ENCODE measurements at places on chromosomes 4 and X.

DNA sequence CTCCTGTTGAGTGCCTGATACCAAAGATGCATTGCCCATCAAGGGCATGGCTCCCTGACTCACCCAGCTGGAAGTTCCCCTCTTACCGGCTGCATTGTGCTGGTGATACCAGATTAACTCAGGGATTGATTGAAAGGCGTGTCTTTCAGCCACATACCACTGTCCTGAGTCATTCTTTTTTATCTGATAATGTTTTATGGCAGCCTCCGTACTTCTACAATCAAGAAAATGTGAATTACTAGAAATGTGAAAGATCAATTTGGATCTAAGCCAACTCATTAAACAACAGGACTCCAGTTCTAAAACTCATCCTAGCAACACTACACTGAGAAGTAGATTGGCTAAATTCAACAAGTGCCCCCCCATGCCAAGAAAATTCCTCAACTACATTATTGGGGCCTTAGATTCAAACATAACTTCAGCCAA lies 40.0 kb downstream of the TXK start:
- peak; percentile 21 for DNase-seq

DNA sequence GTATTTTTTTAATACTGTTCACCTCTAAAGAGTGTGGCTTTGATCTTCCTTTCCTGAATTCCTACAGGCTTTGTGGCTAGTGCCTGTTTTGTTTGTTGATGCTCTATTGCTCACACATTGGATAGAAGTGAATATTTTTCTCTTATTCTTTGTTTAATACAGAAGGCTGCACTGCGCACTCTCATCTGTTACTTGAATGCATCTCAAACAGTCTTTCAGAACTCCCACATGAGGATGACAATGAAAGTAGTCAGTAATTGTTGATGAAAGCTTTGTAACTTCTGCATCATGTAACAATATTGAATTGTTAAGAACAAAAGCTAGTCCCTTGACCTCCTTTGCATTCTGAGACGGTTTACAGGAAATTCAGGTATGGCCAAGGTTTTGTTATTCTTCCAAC lies 29.1 kb upstream of the GALNT7 start:
- DNase-seq = no peak

- DNase-seq = no peak
These were observed 169.9 kb upstream of the RBPJ start for GRCh38 chr4:26150948-26151347.

DNA sequence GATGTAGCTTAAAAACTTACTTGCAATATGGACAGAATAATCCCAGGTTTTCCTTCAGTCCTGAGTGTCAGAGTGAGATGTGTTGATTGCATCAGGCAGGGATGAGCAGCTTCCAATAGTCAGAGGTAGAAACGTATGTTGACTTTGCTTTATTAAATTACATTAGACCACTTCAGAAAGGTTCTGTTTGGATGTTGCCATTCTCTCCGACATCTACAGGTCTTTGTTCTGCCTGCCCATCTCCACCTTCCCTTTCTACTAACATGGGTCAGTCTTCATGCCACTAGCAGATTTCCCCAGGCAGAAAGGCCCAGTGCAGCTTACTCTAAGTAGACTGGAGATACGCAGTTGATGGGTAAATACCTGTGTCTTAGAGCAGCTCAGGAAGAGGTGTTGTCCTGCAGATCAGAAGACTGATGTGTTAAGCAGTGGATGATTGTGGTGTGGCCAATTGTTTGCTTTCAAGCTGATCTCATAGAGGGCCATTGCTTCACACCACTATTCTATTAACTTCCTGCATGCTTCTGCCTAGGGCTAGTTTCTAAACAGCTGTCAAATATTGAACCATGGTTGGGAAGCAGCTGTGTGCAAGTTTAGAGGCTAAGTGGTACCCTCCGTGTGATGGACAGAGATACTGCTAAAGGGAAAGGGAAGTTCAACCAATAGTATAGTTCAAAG lies 1.8 kb downstream of the FRMPD4 start:
- DNase-seq = no peak

DNA sequence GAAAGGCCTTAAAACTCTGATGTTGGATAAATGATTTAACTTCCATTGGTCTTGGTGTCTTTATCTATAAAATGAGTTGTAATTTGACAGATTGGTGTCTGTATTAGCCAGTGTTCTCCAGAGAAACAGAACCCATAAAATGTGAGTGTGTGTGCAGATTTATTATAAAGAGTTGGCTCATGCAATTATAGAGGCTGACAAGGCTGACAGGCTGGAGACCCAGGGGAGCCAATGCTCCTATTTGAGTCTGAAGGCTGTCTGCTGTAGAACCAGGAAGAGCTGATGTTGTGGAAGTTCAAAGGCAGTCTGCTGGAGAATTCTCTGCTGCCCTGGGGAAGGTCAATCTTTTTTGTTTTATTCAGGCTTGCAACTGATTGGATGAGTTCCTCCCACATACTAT lies 131.7 kb downstream of the SLC4A4 start:
- DNase-seq = no peak

GRCh38 chrX:2608638-2609430 lies 82.3 kb upstream of the CD99 start:
- peak; percentile 64 for DNase-seq

DNA sequence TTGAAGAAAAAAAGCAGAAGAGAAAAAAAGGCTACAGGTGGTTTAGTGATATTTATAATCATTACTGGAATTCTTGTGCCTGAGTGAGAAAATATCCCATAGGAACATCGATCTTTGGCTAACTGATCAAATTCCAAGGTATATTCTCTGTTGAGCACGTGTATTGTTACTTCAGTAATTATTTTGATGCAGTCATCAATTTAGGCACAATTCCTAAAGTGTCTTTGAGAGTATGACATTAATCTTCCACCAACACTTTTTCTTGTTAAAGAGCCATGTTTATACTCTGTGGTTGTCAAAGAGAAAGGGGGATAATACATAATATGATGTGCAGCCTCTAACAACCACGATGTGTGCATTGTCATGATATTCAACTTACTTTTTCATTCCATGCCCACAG lies 151.1 kb downstream of the TSPAN5 start:
- DNase-seq = no peak

DNA sequence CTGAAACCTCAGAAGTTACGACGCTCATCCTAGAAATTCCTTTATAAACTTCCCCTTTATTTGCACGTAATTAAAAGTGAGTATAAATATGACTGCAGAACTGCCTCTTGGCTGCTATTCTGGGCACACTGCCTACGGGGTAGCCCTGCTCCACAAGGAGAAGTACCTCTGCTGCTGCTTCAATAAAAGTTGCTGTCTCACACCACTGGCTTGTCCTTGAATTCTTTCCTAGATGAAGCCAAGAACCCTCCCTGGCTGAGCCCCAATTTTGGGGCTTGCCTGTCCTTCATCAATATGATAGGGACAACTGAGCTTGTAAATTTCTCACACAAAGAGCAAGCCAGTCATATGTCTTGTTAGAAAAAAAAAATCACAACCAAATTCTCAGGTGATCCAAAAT lies 115.8 kb downstream of the VEGFC start:
- DNase-seq = no peak

DNA sequence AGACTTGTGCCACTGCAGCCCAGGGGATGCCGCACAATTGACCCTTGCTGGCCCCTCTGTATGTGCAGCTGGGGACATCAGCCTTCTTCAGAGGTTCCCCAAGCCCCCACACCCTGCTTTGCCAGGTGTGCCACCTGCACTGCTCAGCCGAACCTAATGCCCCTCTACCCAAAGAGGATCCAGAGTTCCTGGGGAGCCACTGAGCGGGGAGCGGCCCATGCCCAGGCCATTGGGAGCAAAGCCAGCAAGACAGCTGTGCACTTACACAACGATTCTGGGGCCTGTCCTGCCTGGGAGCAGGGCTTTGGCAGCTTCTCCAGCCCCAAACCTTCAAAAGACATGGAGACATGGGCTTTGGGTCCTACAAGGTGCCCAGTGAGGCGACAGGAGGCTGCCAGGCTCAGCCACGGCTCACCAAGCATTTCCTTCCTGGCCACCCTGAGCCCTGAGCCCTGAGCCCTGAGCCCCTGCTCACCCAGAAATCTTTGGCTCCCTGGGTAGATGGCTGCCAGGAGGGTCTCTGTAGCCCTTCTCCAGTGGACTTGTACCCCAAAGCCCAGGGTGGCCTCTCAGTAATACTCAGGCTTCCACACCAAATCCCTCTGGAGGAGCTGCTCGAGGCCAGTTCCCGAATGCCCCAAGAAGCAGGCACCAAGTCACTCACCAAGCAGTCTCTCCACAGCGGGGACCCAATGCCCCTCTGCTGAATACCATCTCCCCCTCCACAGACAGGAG lies 13.0 kb downstream of the PNMA6E start:
- no peak for DNase-seq

DNA sequence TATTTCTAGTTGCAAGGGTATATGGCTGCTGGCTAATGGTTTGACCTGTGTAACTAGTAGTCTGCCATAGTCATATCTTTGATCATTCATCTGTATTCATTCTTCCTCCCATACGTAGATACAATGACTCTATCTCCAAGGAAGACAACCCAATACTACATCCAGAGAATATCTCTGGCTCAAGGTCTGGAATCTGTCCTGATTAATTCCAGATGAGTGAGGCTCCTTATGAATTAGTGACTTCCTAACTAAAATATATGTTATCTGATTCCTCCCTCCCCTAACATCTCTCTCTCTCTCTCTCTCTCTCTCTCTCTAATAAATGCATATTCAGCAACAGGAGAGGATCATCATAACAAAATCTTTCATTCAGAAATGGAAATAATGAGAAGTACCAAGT lies 641.5 kb downstream of the FAT4 start:
- no peak for DNase-seq

- DNase-seq = no peak
These were observed 33.6 kb upstream of the HGFAC start for GRCh38 chr4:3407930-3408792.

- no peak for DNase-seq
These were observed 81.7 kb downstream of the HS6ST2 start for GRCh38 chrX:132876523-132877338.

- no peak for DNase-seq
These were observed 57.3 kb downstream of the GSTCD start for GRCh38 chr4:105765690-105766407.

- no peak for DNase-seq
These were observed 131.1 kb upstream of the SCML1 start for GRCh38 chrX:17606231-17606630.

GRCh38 chr4:63211375-63211774 lies 1197.9 kb downstream of the TECRL start:
- DNase-seq = no peak

- no peak for DNase-seq
These were observed 1186.8 kb downstream of the TECRL start for GRCh38 chr4:63222466-63222865.

DNA sequence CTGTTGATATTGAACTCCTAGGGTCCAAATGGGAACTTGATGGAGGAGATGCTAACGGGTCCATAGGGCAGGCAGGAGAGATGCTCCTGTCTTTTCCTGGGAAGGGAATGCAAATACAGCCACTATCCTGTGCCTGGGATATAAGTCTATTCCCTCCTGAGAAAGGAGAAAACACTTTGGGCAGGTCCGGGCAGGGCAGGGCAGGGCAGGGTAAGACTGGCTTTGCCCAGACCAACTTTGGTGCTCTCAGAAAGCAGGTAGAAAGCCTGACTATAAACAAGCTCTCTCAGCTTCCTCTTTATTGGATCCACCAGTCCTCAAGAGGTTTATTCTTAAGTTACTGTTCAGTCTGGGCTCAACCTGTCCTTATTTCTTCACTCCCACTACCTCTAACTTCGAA lies 232.3 kb downstream of the PTTG2 start:
- DNase-seq = no peak

GRCh38 chr4:183508697-183509335 lies 4.0 kb downstream of the ING2 start:
- DNase-seq = no peak

DNA sequence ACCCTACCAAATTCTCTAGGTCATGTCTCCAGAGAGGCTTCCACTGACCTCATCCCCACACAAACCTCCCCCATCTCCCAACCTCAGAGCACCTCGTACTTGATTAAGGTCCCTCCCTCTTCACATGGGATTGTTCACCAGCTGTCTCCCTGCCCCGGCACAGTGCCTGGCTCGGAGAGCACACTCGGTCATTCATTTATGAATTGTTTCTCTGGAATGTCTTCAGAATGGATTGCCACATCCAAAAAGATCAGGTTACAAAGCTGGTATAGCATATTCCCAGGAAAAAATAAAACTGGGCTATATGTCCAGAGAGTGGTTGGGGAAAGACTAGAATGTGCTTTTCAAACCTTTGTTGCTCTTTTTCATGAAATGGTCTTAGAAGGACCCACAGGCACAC lies 21.6 kb downstream of the JAKMIP1 start:
- DNase-seq = no peak

- DNase-seq = no peak
These were observed 34.1 kb upstream of the RPS6KA3 start for GRCh38 chrX:20300822-20301221.

DNA sequence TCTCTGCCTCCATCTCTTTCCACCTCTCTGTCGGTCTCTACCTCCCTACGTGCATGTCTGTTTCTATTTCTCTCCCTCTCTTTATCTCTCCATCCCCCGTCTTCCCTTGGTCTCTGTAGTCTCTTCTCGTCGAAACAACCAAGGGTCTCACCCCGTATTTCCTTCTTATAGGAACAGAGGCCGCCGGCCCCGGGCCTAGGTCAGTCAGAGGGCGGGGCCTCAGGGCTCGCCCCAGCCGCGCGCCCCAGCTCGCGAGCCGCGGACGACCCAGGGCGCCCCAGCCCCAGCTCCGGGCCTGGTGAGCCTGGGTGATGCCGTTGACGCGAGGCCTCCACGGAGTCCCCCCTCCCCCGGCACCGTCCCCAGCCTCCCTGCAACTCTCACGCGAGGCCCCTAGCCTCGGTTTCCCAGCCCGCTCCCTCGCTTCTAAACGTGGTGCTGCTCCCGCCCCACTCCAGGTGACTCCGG lies 6.6 kb downstream of the TIMM17B start:
- no peak for DNase-seq

DNA sequence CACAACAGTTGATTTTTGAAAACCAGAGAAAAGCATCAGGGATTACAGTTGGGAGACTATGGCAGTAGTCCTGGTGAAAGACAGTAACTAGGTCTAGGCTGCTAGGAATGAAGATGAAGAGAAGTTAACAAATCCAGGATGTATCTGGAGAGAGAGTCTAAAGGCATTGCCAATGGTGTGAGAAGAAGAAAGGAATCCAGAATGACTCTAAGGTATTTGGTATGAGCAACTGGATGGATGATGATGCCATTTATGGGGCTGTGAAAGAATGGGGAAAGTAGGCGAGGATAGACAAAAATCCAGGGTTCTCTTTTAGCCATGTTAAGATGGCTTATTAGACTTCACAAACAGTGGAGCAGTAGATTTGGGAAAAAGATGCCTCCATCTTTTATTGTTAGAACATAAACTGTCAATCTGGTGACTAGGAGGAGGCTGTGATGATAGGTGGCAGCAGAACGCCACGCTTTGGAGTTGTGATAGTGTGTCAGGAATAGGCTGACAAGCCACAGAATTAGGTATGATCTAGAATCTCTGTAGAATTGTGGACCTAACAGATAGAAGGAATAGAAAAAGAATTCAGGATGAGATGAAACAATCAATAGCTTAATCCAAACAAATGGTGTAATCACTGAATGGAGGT lies 27.3 kb upstream of the JADE1 start:
- DNase-seq = peak; percentile 9

- DNase-seq = no peak
These were observed 53.3 kb upstream of the LAS1L start for GRCh38 chrX:65587616-65588526.

All from stimulated activated CD8-positive, alpha-beta memory T cell treated with anti-CD3 and anti-CD28 coated beads, Interleukin-7, amount 100 ng/mL, for 24 hours (primary cell).